Tongue (tissue), 3 donors: ENCODE measurements at places on chromosomes 12 and 14.

- peak; percentile 57 for DNase-seq
These were observed 6.2 kb upstream of the SLC15A4 start for GRCh38 chr12:128829861-128830504.

GRCh38 chr12:11666131-11667050 lies 16.9 kb downstream of the ETV6 start:
- DNase-seq, result no peak

DNA sequence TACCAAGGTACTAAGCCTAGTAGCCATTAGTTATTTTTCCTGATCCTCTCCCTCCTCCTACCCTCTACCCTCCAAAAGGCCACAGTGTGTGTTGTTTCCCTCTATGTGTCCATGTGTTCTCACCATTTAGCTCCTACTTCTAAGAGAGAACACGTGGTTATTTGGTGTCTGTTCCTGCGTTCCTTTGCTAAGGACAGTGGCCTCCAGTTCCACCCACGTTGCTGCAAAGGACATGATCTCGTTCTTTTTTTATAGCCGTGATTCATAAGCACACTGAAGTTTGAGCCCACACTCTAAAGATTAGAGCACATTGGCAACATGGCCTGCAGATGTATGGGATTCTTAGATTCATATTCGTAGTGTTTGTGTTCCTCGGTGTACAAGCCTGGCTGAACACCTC lies 8.1 kb upstream of the STX2 start:
- DNase-seq, result no peak

- DNase-seq, result peak; percentile 58
These were observed 730 bp downstream of the CLSTN3 start for GRCh38 chr12:7130701-7131501.

GRCh38 chr12:58184212-58184611 lies 242.8 kb downstream of the ATP23 start:
- DNase-seq, result no peak

- DNase-seq, result peak; percentile 92
These were observed 8.0 kb upstream of the CERS5 start for GRCh38 chr12:50174971-50175715.

DNA sequence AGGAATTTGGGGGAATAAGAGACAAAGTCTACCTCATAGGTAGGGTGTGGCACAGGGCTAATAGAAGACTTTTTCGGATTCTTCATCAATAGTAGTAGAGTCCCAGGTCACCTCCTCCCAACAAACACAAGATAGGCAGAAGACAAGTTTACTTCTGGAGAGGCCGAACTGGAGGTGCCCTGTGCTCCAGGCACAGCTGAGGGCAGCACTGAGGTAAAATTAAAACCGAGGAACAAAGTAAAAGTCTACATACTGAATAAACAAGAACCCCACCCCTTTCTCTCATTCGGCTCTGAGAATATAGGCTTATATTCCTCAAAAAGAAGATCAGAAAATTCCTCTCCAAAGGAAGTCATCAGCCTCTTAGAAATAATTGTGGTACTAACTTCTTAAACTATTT lies 161.5 kb downstream of the SEC23A start:
- DNase-seq, result no peak

- DNase-seq, result no peak
These were observed 37.9 kb upstream of the TBX5 start for GRCh38 chr12:114443607-114444421.

GRCh38 chr14:70555890-70556289 lies 21.1 kb upstream of the ADAM20 start:
- DNase-seq, result peak; percentile 56

DNA sequence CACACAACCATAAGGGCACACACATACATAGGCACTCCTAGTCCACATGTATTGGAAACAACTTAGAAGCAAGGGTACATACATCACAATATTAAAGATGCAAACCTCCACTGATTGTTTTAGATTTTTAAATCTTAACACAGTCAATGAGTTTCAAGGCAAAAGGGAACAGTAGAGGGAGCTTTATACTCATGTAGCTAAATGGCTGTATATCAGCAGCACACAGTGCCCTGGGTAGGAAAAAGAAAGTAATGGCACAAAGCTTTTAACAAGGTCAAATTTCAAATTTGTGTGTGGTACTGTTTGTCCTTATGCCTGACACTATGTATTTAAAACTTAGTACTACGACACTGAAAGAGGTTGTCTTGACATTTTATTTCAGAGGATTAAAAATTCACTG lies 262.0 kb downstream of the MED13L start:
- peak; percentile 65 for DNase-seq
